ENCODE measurements at places on chromosomes 2 and 18.

DNA sequence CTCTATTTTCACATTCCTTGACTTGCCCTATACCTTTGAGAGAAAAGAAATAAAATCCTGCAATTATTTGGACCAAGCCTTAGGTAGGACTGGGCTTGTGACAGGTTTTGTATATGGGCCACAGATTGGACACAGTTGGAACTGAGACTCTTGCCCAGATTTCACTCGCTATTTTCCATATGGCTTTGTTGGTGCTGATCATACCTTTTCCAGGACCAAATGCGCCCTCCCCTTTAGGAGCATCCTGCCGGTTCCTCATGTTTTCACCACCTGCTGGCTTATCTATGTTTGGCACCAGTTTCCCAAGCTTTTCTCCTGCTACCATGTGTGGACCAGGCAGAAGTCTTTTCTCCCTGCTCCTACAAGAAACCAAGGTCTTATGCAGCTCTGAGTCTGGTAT, 494.9 kb downstream of the EPHA4 start:
- no peak for DNase-seq

DNA sequence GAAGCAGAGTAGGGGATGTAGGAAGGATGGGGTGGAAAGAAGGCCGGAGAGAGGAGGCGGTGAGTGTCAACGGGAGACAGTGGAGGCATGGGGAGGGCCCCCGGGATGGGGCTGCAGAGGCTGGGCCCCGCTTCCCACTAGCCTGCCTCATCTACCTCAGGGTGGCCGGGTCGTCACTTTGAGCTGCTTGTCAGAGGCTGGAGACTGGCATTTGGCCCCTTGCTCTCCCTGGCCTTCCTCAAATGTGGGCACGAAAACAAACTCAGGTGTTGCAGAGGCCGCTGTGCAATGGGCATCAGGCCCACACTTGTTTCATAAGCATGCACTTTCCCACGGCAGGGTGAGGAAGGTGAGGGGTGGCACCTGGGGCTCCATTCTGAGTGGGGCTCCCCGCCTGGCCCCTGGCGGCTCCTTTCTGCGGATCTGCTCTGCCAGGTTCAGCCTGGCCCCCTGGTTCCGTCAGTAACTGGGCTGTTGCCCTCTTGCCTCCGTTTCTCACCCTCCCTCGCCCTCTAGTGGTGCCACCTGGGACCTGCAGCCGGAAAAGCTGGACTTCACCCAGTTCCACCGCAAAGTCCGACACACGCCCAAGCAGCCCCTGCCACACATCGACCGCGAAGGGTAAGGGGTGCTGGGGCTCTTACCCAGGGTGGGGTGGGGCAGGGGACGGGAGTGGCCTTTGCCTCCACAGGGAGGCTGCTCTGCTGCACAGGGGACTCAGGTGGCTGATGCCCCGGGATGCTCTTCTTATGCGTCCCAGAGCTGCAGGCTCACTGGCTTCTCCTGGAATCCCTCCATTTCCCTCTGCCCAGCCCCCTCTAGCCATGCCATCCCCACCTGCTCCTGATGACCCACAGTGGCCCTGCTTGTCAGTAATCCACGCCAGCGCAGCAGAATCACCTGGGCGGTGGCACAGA, 125.4 kb downstream of the CTIF start:
- peak; percentile 87 for DNase-seq

DNA sequence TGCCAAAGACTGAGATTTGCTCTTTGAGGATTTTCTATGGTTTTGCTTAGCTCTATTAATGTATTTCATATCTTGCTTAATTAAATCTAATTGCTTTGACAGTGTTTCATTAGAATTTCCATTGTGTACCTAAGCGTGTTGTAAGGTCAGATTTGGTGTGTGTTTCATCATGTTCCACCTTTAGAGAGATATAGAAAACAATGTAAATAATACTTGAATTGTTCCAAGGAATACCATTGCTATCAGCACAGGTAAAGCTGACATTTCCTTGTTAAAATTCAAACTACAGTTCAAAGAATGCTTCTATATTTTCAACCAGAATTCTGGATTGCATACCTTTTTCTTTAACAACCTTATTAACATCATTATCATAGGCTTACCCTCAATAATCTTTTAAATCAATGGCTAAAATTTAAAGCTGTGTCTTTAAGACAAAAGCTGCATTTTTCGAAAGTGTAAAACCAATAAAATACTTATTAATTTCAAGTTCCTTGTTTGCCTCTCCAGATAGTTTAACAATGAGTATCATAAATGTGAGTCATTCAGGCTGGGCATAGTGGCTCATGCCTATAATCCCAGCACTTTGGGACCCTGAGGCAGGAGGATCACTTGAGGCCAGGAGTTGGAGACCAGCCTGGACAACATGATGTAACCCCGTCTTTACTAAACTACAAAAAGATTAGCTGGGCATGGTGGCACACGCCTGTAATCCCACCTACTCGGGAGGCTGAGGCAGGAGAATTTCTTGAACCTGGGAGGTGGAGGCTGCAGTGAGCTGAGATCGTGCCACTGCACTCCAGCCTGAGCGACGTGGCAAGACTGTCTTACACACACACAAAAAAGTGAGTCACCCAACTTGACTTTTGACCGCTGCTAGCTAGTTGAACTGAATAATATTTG, 188.0 kb upstream of the PKDCC start:
- no peak for DNase-seq

DNA sequence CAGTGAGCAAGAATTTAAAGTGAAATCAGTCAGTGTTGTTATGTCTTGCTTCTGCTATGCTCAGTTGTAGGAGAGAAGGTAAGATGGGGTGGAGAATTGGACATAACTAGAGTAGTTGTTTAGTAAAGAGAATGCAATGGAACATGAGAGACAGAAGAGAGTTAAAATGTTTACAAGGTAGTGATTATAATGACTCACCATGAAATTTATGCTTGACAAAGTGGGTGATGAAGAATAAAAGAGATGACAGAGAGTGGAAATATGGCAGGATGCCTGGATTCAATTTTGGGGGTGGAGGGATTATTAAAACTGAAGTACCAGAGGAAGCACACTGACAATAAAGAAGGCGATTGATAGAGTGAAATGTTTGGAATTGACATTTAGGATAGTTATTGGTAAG, 10.6 kb downstream of the SCG2 start:
- DNase-seq, result no peak

DNA sequence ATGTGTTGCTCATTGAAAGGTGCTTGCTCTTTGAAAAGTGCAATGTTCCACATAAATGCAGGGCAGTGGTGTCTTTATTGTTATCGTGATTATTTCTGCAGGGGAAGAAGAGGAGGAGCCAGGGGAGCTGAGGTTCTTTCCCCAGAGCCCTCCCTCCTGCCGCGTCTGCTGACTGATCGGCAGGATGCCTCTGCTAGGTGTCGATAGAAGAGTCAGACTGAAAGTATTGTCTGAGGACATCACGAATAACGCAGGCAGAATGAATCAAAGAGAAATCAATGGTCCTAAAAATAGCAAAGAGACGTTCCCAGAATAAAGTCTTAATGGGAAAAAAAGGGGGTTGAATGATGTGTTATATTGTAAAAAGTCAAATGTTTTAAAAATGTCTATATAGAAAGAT, 47.4 kb upstream of the SIX3 start:
- DNase-seq, result peak; percentile 50

DNA sequence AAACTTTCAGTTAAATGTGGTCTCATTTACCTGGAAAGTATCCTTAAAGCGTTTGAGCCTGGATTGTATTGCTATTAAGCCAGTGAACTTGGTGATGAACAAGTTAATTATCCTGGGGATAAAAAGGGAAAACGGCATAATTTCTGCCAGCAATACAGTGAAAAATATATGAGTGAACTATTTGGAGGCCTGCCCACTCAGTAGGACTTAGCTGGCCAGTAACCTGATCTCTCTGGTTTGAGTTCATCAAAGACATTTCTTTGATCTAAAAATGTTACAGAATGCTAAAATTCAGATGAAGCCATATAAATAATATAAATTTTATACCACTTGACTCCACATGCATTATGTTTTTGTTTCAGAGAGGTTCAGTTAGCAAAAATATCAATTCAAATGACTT, 241.1 kb upstream of the VWC2L start:
- no peak for DNase-seq

DNA sequence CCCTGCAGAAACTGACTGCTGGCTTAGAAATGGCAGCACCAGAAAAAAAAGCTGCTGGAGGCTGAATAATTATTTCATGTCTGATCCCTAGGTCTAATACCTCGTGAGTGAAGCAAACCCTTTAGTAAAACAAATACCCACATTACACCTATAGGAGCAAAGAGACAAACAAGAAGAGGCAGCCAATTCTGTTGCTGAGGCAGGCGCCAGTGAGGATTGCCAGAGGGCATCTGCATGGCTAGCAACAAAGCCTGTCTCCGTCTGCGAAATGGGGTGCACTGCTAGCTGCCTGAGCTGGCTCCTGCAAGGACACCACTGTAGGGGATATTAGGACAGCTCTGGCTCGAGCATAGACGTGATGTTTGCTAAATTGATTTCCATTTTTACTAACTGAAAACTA, 509.7 kb downstream of the TDRD15 start:
- no peak for DNase-seq

All from GM13976 (cell line).